ENCODE measurements at places on chromosomes 3 and 15.

DNA sequence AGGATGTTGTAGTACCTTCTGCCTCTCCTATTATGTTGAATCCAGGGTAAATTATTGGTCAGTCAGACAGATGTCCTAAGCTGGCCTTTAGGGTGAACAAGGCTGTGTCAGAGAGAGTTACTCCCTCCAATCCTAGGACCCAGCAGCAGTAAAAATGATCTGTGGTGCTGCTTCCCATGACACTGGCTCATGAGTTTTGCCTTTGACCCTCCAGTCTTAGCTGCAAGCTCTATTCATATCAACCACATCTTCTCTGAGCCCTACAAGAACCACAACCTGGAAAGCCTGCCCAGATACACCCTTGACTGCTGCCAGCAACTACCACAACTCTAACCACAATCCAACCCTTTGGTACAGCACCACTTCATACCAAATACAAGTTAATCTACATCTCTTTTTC is 27.2 kb upstream of the PHLDB2 start:
- DNase-seq, result no peak

DNA sequence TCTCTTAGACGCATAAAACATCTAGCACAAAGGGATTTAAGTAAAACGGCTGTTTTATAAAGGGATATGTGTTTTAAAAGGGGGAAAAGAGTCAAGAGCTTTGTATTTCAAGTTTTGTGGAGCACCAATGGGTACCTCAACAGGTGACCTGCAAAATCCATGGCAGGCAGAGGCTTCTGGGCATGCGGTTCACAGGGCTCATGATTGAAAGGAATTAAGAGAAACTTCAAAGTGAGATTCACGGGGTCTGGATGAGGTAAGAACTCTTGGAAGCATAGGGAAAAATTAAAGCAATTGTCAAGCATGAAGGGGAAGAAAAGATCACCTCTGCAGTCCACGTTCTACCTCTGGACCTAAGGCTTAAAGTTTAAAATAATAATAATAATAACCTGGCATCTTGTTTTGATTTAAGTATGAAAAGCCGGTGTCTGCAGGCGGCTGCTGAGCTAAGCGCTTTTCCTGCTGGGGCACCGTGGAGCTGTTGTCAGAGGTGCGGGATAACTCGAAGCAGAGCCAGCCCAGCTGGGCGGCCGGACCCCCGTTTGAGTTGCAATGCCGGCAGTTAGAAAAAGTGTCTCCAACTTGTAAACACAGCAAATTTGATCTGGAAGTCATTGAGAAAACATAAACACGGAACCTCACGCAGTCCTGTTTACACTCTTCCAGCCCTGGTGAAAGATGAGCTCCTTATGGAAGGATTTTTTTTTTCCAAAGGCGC is 40.5 kb downstream of the HES1 start:
- DNase-seq, result no peak

DNA sequence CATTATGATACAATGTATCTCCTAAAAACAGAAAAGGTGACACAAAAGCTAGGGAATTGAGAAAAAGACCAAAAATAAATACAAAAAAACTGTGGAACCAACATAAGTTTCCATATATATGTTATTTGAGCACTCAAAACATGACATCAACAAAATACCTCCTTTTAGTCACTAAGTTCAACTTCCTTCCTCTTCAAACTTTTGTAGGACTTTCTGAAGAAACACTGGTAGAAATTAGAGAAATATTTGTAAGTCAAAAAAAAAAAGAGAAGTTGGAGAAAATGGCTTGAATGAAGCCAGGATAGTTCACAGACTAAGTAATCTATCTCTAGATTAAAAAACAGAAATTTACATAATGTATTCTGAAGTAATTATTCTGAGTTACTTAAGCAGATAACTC is 208.4 kb upstream of the ALCAM start:
- no peak for DNase-seq

DNA sequence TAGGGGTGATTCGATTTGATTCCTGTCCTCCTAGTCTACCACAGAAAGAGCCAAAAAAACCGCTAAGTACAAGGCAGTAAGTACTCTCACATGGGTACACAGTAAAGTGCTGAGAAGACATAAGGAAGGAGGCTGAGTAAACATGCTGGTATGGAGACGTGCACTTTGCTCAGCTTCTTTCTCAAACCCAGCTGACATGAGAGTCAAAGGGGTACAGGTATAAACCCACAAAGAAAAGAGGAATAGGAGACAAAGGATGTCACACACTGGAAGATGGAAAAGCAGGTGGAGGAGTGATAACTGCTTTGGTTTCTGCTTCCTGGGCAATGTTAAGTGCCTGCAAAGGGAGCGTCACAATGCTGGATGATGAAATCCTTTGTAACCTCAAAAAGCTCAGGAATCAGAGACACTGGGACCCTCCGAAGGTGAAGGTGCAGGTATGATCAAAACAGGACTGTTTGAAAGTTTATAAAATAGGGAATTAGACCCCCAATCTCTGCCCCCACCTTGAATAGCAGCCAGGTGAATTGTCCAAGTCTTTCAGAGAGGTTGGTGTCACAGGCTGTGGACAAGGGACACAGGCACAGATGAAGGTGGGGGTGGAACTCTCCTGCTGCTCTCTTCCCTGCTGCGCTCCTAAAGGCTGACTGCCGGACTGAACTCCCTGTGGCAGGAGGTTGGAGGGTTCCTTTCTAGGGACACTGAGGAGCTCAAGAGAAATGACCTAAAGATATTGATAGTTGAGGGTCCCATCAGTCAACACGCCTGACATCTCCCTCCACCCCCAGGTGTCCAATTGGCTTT is 101.8 kb downstream of the RAB11A start:
- DNase-seq, result no peak

DNA sequence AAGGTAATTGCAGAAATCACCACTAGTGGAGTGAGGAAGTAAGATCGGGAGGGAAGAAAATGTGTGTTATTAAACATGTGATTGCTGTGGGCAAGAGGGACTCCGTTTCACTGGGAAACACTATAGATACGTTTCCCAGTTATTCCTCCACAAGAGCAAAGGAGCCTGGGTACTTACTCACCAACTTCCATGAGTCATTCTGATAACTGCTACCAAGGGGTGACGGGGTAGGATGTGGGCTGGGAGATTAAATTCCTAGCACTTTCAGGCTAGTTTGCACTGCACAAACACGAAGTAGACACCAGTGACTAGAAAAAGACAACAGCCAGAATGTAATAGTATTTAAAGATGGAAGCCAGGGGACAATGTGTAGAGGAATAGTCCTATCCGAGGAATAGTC is 812.9 kb upstream of the CFAP20DC start:
- no peak for DNase-seq

- DNase-seq, result no peak
These were observed 18.1 kb upstream of the RBSN start for GRCh38 chr3:15117011-15117410.

DNA sequence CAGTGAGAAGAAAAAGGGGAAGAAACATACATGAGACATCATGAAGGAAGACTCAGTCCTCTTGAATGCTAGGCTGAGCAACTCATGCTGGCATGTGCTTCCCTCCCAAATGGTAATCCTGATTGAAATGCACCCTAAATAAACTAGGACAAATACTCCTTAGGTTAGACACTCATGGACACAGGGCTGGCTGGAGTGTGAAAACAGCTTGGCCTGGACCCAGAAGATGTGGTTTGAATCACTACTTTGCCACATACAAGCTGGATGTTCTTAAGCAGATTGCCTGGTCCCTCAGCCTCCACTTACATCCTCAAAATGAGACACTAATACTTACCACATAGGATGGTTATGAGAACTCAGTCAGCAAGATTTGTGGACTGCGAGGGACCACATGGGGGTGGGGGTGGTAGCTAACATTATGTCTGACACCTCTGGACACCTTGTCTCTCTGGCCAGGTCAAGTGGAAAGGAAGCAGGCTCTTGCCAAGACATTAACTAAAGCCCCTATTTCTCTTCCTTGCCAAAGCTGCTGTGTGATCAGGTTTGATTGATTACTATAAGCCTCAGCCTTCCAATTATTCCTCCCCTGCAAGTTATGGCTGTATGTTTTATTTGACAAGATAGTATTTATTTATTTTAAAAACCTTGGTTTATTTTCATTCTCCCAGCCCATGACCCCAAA is 138.9 kb upstream of the SLC7A14 start:
- DNase-seq, result no peak

- DNase-seq, result no peak
These were observed 195.5 kb downstream of the BCHE start for GRCh38 chr3:165641569-165642310.

DNA sequence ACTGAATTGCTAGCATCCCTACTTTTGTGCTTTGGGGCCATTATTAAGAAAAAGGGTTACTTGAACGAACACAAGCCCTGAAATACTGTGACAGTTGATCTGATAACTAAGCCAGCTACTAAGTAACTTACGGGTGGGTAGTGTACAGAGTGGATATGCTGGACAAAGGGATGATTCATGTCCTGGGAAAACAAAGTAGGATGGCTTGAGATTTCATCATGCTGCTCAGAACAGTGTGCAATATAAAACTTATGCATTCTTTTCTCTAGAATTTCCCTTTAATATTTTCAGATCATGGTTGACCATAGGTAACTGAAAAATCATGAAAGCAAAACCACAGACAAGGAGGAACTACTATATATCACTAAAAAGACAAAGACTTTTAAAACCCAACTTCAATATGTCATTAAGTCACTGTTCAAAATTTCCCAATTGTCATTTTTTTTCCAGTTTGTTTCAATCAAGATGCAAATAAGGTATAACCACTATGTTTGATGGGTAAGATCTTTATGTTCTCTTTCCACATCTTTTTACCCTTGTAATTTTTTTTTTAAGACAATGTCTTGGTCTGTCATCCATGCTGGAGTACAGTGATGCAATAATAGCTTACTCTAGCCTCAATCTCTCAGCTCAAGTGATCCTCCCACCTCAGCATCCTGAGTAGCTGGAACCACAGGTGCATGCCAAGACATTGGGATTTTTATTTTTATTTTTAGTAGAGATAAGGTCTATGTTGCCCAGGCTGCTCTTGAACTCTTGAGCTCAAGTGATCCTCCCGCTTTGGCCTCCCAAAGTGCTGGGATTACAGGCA is 67.7 kb downstream of the IFT80 start:
- no peak for DNase-seq

GRCh38 chr3:193768070-193768394 is 175.0 kb downstream of the OPA1 start:
- DNase-seq, result no peak

GRCh38 chr3:169298247-169298992 is 365.1 kb downstream of the MECOM start:
- no peak for DNase-seq

GRCh38 chr3:169848741-169849140 is 21.0 kb downstream of the LRRC31 start:
- DNase-seq, result no peak

GRCh38 chr3:144363856-144364255 is 392.2 kb downstream of the DIPK2A start:
- DNase-seq, result no peak

GRCh38 chr3:105764378-105765307 is 104.2 kb downstream of the CBLB start:
- DNase-seq, result no peak

DNA sequence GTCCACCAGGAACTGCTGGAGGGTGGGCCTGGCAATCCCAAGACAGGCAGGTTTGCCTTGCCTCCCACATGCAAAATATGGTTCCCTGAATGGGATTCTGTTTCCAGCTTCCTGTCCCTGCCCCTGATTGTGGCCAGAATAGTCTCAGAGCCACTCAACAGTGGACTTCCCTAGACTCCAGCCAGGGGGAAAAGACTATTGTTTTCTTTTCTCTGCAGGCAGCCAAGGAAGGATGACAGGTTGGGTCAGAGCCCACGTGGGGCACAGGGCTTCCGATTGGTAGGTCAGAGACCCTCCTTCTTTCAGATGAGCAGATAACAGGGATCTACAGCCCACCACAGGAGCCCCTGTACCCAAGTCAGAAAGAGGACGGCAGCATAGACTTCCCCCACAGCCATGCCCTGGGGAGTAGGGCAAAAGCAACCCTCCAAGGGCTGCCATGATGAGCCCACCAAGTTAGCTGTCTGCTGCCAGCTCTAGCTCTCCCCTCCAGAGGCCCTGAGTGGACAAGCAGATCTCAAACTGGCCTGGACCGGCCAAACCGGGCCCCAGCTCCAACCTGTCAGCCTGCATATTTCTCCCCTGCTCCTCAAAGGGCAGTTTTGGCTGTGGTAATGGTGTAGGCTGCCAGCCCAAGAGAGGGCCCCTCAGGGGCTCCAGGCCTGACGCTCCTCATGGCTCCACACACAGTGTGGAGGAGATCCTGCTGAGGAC is 6.4 kb downstream of the TLR9 start:
- no peak for DNase-seq

DNA sequence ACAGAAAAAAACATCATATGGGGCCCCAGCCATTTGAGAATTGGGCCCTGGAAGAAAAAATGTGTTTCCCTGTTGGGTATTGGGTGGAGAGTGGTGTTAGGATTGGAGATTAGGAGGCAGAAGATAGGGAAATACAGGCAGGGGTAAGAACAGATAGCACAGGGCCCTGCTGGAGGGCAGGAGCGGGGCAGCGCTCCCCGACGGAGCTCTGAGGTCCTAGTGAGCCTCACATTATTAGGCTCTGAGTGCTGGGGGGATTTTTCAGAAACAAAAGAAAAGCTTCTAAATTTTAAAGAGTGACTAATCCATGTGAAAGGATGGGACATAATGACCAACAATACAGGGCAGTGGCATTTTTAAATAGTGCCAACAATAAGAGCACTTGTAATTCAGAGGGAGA is 241.2 kb downstream of the SOX2 start:
- DNase-seq, result no peak

GRCh38 chr3:196641333-196642054 is 2.0 kb downstream of the NRROS start:
- no peak for DNase-seq

- no peak for DNase-seq
These were observed 282.7 kb upstream of the SEMA6D start for GRCh38 chr15:47434596-47434995.

DNA sequence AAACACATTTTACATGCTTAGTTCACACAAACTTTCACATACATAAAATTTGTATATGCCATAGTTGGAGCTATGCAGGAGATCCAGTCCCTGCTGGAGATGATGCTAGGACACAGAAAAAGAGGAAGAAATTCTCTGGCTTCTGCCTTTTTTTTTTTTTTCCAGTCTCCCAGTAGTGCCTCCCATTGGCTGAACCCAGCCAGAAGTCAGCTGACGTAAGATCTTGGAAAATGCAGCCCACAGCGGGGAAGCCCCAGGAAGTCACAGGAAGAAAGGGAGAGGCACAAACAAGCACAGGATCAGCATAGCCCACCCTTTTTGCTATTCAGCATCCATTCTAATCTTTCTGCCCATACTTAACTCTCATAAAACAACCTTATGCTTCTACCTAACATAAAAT is 38.5 kb downstream of the SCN11A start:
- no peak for DNase-seq

- no peak for DNase-seq
These were observed 1055.4 kb downstream of the AGBL1 start for GRCh38 chr15:87135109-87135508.

DNA sequence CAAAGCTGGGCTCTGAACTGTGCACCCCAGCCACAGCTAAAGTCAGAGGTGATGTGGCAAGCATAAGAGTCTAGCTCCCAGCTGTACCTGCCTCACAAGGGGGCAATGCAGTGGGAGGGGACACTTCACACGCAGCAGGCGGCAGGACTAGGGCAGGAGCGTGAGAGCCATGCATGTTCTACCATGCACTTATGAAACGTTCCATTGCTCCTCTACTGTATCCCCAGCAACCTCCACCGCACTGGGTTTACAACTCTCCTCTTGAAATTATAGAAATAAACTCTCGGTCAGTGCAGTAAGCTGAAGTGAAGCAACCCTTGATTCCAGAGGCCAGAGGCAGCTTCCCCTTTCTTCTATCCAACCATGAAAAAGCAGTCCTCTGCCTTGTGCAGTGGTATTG is 298.6 kb upstream of the STT3B start:
- DNase-seq, result no peak

- DNase-seq, result no peak
These were observed 271.2 kb downstream of the FAM43A start for GRCh38 chr3:194956697-194957396.
